Stimulated activated CD4-positive, alpha-beta T cell treated with anti-CD3 and anti-CD28 coated beads, Interleukin-4, amount 100 ng/mL, for 1 hour (primary cell): ENCODE measurements at places on chromosomes 16 and 17.

- DNase-seq: no peak
These were observed 16.0 kb downstream of the KRT33A start for GRCh38 chr17:41334385-41335305.

DNA sequence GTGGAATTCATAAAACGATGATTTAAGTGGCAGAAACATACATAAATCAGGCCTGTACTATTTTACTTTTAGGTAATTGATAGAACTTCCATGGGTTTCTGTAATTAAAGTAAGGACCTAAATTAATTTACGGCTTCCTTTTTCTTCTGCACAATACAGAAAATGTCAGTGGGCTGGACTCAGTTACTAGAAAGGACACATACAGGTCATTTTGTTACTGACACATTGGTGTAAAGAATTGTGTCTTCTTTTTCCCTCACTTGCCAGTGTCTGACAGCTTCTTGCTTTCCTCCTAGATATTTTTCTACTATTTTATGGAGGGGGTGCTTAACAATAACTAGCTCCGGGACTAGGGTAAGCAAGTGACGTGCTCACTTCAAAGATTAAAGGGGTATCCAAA, 304.8 kb downstream of the RBFOX1 start:
- no peak for DNase-seq

GRCh38 chr17:21215935-21216334, 2.0 kb upstream of the TMEM11 start:
- no peak for DNase-seq

- no peak for DNase-seq
These were observed 167.8 kb downstream of the IRF8 start for GRCh38 chr16:86066811-86067210.

DNA sequence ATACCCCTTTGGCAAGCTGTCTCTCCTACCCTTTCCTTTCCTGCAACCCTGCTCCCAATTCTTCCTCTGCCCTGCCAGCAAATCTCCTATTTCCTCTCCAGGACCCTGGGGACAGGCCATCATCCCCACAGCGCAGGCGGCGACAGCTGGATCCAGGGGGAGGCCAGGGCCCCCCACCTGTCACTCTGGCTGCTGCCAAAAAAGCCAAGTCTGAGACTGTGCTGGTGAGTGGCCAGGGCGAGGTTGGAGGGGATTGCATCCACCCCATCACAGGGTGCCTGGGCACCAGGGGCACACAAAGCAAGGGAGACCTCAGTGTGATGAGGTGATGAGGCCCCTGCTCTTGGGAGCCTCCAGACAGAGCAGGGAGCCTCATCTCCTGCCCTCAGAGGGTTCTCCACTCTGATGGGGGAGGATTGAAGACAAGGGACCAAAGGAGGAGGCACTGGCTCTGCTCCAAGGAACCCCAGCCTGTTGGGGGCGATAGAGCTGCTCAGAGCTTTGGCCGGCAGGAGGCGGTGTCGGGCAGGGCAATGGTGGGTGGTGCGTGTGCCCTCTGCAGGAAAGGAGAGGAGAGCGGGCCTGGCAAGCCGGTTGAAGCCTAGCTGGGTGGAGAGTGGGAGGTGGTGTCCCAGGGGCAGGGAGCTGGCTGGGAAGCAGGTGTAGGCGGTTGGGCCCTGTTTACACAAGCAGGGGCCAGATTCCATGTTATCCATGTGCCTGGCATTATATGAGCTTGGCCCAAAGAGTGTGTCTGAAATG, 15.6 kb upstream of the PDK2 start:
- DNase-seq: no peak

DNA sequence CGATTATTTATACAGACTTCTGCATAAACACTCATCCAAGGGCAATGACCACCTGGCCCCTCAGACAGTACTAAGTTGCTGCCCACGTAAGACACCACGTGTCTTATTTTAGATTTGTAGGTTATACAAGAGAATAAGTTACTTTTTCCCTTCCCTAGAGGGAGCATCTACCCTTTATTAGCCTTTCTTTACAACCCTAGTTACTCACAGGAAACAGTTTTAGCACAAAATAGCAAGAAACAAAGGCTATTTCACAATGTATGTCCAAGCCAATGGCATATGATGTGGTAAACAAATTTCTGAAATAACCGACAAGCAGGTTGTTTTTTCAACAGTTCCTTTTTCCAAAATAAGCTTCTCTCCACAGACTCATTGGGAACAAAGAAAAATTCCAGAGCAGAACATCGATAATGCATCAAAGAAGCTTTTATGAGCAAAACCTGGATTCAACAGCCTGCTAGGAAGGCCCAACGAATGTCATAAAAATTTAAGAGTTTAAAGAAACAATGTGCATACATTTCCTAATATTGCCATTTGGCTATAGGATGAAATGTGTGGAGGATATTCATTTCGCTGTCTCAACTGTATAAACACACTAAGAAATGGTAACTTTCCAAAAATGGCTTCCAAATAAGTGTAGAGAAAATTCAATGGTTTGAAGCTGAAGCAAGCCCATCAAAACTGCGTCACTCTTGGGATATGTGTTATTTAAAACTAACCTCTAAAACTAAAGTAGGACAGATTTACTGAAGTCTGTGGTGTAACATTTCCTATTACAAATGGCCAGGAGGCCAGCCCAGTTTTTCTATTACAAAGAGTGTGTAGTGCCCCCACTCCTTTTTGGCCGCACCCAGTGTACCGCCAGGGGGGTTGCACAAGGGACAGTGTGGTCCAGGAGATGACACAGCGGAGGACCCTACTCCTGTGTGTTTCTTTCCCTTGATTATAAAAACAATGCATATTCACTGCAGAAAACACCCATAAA, 50.4 kb upstream of the ERN1 start:
- no peak for DNase-seq

DNA sequence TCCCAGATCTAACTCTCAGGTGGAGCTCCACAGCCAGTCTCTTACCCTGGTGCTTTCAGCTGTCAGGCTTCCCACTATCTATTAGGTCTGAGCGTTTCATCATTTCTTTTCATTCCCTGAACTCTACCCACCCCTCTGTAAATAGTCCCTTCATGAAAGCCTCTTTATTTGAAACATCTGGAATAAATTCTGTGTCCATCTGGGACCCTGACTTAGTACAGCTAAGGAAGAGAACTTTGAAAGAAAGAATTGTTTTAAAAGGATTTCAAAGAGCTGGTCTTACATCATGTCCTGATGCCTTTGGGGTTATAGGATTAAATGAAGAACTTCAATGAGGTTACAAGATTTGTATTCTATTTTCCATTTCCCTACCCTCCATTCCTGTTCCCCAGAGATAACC, 388.5 kb upstream of the CA10 start:
- no peak for DNase-seq

- no peak for DNase-seq
These were observed 2.8 kb downstream of the SLC13A2 start for GRCh38 chr17:28476076-28476865.

GRCh38 chr16:81746566-81746965, 32.5 kb upstream of the PLCG2 start:
- DNase-seq: no peak

DNA sequence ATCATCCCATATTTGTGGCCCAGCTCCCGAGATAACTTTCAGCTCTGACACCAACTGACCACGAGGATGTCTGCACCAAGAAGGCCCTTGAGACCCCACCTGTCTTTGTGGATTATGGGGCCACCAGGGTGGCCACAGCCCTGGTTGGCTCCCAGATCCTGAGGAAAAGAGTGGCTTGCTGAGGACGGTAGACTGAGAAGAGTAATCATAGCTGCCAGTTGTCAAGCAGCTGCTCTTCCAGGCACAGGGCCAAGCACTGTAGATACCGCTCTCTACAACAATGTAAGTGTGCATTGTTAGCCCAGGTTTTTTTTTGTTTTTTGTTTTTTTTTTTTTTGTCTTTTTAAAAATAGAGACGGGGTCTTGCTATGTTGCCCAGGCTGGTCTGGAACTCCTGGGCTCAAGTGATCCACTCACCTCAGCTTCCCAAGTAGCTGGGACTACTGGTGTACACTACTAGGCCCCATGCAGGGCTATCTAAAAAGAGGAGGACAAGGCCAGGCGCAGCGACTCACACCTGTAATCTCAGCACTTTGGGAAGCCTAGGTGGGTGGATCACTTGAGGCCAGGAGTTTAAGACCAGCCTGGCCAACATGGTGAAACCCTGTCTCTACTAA, 9.6 kb downstream of the ZNF205 start:
- no peak for DNase-seq

DNA sequence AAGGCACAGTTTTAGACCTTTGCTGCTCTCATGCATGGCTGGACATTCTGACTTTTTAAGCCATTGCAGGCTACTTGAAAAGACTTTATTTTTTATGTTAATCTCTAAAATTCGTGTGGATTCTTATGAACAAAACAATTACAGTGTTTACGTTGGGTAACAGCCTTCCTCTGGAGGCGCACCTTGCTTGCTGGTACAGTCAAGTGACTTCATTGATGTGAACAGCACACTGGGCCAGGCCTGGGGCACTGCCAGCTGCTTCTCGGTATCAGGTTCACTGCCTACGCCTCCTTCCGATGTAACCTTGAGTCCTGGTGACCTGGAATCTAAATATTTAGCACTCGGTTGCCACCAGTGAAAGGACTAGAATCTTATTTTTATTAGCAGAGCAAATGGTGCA, 27.8 kb downstream of the MARCHF10 start:
- no peak for DNase-seq

- no peak for DNase-seq
These were observed 8.9 kb upstream of the MED13 start for GRCh38 chr17:62073993-62074392.

DNA sequence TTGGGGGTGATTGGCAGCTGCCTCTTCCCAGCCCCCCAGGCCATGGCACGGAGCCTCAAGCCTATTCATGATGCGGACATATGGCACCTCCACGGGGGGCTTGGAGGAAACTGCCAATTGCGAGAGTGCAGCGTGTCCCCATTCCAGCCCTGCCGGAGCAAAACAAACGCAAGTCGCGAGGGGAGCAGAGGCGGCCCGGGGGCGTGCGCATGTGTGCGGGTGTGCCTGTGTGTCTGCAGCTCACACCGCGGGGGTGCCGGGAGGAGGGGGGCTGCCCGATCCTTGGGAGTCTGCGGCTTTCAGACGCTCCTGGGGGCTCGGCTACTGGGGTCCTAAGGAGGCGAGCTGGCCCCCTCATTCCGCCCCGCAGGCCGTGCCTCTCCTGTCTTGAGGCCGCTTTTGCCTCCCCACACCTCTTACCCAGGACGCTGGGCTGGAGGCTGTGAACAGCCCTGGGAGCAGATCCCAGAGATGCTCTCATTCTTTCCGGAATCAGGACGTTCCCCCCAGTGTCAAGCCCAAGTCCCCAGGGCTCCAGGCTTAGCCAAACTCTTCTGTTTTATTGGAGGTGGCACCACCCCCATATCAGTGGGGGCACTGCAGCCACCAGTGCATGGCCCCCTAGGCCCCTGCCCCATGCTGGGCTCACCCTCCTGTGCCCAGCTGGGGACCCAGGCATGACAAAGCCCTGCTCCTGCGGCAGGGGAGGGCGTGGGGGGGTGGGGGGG, 29.1 kb downstream of the ENDOV start:
- no peak for DNase-seq
